ENCODE measurements at places on chromosomes 11 and 22.
A peak's percentile ranks its signal among the peaks of the same experiment; 100 is the strongest.

GRCh38 chr11:9609002-9609759, 35.7 kb downstream of the WEE1 start:
- no peak for DNase-seq

- no peak for DNase-seq
Measured at GRCh38 chr11:37199082-37199481, 601.0 kb upstream of the RAG2 start.

- no peak for DNase-seq
Measured at GRCh38 chr22:43720716-43721115, 91.4 kb downstream of the EFCAB6 start.

DNA sequence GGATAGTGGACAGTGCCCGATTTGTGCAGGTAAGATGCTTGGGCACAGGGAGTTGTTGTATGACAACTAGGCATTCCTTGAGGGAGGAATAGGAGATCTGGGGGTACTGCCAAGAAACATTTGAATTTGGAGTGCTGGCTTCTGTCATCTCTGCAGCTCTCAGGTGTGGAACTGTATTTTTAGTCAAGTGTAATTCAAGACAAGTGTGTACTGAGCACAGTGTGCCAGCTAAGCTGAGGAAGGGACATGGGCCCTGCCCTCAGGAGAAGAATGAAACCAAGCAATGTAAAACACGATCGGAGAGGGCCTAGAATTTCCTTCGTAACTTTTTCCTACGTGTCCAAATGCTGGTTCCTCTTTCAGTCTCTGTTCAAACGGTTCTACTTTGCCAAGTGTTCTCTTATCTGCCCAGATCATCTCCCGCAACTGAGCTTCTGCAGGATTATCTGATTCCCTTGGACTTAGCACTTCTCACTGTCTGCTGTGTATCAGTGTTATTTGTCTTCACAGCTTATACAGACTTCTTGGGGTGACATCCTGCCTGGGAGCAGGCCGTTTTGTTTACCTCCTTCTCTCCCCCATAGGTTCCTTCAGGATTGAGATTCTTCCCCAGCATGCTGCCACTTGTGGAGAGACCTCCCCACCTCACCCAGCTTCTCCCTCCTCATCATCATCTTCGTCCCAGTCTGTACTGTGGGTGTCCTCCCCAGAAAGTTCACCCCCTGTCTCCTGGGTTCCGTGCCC, 27.6 kb downstream of the ART5 start:
- no peak for DNase-seq

DNA sequence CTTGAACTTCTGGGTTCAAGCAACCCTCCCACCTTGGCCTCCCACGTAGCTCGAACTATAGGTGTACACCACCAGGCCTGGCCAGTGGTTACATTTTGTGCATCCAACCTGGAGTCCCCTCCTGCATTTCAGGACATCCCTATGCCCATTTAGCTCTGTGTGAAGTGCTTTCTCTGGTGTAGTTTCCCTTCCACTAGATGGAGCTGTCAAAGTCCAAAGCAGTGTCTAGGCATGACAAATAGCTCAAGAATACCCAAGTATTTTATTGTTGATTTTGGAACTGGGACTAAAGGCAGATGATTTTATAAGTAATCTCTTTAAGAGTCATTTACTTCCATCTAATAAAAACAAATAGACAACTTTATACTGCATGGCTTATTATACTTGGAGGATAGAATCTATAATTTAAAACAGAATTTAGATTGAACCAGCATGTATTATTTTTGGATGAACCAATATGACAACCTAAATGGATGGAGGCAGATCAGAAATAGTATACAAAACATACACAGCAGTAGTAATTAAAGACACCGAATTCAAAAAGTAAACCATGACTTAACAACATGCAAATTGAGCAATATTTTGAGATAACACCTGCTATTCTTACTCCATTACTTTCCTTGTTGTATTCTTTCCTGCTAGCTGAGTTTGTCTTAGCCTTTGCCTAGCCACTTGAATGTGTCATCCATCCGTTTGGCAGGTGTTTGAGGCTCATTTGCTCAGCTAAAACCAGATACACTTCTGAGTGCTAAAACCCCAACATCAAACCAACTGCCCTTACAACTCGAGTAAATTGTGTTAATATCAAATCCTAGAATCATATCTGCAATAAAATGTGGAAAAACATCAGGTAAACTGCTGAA, 37.7 kb downstream of the EIF4ENIF1 start:
- peak; percentile 12 for DNase-seq

GRCh38 chr22:50010676-50011446, 1.7 kb downstream of the IL17REL start:
- no peak for DNase-seq

- DNase-seq = no peak
Measured at GRCh38 chr11:17890325-17890724, 122.5 kb downstream of the SERGEF start.

- DNase-seq = no peak
Measured at GRCh38 chr11:10048350-10048749, 245.7 kb downstream of the SBF2 start.

DNA sequence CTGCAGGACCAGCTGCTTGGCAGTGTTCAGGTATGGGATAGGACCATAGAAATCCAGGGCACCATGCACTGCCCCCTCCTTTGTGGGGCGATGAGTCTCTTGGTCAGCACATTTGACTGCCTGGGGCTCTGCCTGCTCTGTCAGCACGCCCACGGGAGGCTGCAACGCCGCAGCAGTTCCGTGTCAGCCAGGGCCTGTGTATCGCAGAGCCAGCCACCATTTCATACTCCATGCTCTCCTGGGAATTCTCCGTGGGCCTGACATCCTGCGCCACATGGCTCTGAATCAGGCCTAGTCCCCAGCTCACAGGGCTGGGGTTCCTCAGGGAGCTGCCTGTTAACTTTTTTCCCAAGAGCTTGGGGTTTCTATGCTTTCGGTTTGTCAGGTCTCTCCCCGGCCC, 16.9 kb upstream of the RELT start:
- no peak for DNase-seq

DNA sequence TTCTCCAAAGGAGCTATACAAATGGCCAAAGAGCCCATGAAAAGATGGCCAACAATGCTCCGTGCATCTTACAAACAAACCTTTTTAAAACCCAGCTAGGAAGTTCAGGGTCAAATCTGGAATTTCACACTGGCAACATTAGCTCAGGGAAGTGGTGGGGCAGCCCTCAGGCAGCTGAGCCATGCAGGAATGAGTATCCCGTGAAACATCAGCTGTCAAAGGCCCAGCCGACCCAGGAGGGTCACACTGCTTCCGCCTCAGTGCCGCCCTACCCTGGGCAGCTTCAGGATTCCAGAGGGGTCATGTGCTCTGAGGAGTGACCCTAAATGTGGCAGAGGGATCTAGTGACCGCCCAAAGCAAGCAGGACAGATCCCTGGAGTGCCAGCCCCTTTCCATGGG, 73.4 kb downstream of the LINC01488 start:
- no peak for DNase-seq

DNA sequence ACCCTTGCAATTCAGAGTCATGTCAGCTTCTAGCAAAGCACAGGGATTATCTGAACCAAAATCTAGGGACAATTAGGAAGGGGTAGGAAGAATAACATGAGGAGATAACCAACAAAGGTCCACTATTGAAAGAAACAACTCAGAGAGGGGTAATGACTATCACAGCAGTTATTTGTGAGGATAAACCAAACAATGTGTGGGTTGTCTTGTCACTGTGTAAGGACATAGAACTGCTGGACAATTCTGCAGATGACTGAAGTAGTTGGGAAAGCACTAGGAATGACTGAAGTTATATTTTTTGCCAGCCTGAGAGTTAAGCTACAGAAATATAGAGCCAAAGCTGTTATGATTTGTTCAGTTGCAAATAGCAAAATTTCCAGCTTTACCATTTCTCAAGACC, 858.4 kb upstream of the CCDC90B start:
- DNase-seq = no peak

DNA sequence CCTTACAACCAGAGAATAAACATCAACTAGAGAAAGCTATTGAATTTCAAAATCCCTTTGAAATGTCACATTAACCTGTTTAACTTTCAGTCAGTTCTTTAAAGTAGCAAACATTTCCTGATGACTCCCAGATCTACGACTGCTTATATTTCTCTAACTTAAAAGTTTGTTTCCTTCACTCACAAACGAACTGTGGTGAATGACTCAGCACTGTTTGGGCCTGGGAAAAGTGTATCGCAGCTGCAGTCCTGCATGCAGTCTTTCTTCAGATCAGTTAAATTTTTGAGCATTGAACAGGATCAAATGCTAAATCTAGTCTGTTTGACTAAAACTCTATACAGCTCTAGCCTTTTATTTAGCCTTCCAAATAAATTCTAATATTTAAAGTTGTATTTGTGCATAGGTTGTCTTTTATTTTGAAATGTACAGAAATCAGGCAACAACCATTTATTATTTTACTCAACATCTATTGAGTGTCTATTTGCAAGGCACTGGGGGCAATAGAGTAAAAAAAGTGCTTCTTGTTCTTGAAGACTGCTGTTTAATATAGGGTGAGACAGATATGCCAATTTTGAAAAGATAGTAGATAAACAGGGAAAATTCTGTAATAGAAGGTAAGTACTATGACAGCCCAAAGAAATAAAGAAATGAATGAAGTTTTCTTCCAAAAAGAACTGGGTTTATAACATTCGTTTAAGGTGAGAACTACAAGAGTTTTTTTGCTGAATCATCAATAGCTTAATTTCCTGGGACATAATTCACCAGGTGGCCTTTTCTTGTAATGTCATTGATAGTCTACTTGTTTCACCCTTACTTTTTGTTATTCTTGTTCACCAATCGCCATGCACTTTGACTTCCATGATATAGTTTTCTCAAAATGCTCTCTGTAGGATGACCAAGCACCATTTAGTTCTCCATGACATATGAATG, 235.4 kb downstream of the METTL15 start:
- DNase-seq = peak; percentile 23

GRCh38 chr11:87139475-87139874, 101.7 kb downstream of the TMEM135 start:
- DNase-seq = no peak

DNA sequence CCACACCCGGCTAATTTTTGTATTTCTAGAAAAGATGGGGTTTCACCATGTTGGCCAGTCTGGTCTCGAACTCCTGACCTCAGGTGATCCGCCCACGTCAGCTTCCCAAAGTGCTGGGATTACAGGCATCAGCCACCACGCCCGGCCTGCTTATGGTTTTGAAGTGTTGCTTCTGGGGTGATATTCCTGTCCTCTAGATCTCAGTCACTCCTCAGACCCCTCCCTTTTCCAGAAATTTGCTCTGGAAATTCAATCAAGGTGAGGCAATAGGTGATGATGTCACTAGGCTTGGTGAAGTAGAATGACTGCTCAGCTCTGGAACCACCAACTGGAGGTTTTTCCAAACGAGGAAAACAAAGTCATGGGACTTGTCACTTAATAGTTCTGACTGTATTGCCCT, 36.6 kb upstream of the CREB3L1 start:
- no peak for DNase-seq

DNA sequence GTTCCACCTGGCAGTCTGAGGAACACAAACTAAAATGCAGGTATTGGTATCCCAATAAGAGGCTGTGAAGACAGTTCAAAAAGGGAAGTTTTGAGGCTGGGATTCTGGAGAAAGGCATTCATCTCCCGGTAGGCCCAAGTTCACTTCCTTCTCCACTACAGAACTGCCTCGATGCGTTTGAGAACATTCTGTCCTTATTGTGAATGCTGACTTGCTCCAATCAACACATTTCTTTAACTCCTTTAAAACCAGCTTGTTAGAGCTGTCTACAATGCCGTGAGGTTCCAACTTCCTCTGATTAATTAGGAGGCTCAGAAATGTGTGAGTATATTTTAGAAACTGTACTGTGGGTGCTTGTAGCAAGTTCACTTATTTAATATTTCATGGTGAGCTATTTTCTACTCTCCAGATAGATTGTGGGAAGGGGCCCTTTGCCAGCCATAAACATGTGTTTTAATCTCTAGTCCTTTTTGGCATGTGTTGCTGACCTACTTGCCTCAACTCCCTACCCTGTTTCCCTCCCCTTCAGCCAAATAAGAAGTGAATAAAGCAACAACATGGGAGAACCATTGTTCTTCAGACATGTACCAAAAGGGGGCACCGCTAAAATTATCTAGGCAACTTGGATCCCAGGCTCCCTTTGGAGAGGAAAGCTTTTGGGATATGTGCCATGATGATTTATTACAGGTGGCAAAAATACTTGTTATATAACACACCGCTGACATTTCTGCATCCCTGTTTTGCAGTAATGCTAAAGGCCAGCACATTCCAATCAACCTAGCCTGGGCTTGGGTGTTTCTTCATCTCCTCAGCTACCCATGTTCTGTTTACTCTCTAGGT, 245.6 kb downstream of the BLID start:
- DNase-seq = no peak

- DNase-seq = no peak
Measured at GRCh38 chr11:113724778-113725177, 18.7 kb upstream of the TMPRSS5 start.

GRCh38 chr11:133386262-133386661, 146.0 kb downstream of the OPCML start:
- DNase-seq = no peak

- DNase-seq = no peak
Measured at GRCh38 chr22:25193548-25193947, 6.1 kb upstream of the CRYBB3 start.

DNA sequence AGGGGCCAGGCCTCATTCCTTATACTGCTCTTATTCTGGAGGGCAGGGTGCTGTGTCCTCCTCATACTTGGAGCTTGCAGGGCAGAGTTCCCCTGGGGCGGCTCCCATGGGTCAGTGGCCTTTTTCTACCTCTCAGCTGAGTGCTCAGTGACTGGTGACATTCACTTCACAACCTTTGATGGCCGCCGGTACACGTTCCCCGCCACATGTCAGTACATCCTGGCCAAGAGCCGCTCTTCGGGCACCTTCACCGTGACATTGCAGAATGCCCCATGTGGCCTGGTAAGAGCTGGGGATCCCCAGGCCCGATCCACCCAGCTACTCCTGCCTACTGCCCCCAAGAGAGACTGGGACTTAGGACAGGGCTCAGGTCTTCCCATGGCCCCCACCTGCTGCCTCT, 14.5 kb downstream of the OTOG start:
- no peak for DNase-seq

- no peak for DNase-seq
Measured at GRCh38 chr11:19595840-19596751, 116.5 kb upstream of the NAV2 start.

- DNase-seq = no peak
Measured at GRCh38 chr11:8533332-8533731, 60.7 kb downstream of the STK33 start.

DNA sequence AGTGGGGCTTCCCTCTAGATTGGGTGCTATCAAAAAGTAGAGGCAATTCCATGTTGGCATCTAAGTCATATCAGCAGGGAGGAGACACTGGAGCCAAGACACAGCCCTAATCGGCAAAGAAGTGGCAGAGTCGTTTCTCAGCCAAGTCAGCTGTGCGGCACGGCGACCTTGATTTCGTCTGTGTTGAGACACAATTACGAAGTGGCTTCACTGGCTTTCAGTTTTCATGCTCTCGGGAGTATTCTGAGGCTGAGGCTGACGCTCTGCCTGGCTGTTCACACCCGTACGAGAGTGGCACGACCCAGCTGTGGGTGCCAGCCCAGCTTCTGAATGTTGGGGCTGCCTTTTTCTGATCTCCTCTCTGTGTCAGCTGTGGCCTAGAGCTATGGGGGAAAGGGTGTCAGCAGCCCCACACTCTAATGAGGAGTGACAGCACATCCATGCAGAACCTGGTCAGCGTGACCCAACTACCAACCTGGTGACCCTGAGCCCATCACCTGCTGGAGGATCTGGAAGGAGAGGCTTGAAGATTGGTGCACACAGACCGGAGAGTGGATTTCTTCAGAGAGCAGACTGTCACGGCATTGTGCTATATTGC, 105.7 kb upstream of the TMEM45B start:
- no peak for DNase-seq

GRCh38 chr11:102293873-102294601, 23.2 kb upstream of the BIRC3 start:
- DNase-seq = peak; percentile 19

- DNase-seq = no peak
Measured at GRCh38 chr11:129146191-129146590, 45.9 kb downstream of the ARHGAP32 start.
